ENCODE measurements at places on chromosomes 12 and 14.

DNA sequence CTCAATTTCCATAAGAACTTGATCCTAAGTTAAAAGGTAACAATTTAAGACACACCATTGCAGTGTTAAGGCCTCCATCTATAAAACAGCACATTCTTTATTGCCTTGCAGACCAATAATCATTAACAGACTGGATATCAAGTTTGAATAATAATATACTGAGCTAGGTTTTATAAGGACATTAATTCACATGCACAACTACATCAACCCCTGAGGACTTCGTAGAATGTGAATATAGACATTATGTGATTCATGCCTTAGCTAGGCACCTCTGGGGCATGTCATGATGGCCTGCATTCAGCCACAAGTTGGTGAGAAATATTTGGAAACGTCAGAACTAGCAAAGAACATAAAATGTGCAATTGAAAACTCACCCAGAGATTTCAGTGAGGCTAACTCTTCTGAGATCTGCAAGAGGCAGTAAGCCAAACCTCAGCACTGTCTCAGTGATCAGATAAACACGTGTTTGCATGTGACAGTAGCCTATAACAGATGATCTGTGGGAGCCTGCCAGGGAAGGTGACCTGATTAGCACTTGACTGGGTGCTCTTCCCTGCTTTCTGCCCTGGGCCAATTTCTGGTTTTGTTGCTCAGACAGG, 492.2 kb downstream of the FLRT2 start:
- H3K4me3 ChIP-seq: no peak overlapping the region
- H3K36me3 ChIP-seq: no peaks in the 10 kb centered on the region
- no peaks in the 10 kb centered on the region for H3K27me3 ChIP-seq
- DNase-seq: no peak
- no peak overlapping the region for H3K27ac ChIP-seq
- no peaks in the 10 kb centered on the region for H3K4me1 ChIP-seq

GRCh38 chr14:102421411-102422057, 58.8 kb downstream of the TECPR2 start:
- no peak overlapping the region for H3K4me3 ChIP-seq
- DNase-seq: no peak
- H3K27ac ChIP-seq: no peak overlapping the region

DNA sequence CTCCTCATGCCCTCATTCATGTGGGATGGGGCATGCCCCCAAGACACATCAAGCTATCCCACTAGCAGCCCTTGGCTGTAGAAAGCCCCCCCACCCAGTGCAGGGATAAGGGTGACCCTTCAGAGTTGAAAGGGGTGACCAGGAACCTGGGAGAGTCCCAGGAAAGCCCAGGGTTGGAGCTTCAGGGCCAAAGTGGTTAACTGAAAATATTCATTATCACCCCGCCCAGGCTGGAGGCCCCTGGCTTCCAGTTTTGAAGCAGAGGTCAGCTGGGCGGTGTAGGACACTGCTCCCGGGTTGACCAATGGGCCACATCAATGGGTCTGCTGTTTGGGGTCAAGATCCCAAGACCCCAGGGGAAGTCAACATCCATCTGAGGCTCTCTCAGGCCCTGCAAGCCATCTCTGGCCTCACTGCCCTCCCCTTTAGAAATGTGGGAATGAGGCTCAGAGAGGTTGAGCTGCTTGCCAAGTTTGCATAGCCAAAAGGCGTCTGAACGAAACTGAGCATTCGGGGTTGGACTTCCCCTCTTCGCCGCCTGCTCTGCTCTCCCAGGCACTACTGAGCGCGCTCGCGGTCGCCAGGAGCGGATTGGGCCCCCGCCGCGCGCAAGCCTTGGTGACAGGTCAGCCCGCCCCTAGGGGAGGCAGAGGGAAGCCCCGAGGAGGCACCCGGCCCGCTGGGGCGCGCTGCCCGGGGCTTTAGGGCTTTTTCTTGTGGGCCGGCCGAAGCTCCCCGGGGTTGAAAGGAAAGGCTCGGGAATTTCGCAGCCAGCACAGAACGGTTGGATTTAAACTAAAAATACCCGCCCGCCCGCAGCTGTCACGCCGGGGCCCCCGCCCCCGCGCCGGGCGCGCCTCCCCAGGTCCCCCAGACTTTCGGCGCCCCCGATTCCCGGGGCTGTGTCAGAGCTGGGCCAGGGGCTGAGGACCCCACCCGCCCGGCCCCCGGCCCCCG, 576 bp downstream of the SYNE3 start:
- H3K4me3 ChIP-seq: peak overlapping the region; percentile 91
- peaks cover 74% of the 10 kb centered on the region for H3K4me1 ChIP-seq
- no peaks in the 10 kb centered on the region for H3K27me3 ChIP-seq
- H3K27ac ChIP-seq: peak overlapping the region; percentile 94
- peak; percentile 76 for DNase-seq

DNA sequence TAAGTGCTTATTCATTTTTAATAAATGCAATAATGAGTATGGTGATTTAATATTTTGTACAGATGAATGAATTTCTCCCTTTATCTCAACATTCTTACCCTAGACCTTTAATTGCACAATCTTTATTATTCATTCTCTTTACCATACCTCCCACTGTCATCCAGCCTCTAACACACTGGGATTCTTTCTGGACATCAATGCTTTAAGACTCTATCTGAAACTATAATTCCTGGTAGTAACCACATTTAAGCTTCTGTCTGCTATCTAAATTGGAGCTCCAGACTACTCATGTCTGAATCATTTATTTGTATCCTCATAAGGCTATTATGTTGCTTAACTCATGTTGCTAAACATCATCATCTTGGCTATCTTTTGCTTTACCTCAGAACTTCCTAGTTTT, 270.2 kb downstream of the ALG10B start:
- H3K27me3 ChIP-seq: no peaks in the 10 kb centered on the region
- no peak overlapping the region for H3K27ac ChIP-seq
- no peaks in the 10 kb centered on the region for H3K36me3 ChIP-seq
- no peaks in the 10 kb centered on the region for H3K4me1 ChIP-seq

- H3K27me3 ChIP-seq: no peaks in the 10 kb centered on the region
- H3K27ac ChIP-seq: no peak overlapping the region
- no peak for DNase-seq
- H3K36me3 ChIP-seq: no peaks in the 10 kb centered on the region
- H3K4me3 ChIP-seq: no peak overlapping the region
- peaks cover 91% of the 10 kb centered on the region for H3K4me1 ChIP-seq
These were observed 9.6 kb downstream of the CNOT2 start for GRCh38 chr12:70252832-70253231.

DNA sequence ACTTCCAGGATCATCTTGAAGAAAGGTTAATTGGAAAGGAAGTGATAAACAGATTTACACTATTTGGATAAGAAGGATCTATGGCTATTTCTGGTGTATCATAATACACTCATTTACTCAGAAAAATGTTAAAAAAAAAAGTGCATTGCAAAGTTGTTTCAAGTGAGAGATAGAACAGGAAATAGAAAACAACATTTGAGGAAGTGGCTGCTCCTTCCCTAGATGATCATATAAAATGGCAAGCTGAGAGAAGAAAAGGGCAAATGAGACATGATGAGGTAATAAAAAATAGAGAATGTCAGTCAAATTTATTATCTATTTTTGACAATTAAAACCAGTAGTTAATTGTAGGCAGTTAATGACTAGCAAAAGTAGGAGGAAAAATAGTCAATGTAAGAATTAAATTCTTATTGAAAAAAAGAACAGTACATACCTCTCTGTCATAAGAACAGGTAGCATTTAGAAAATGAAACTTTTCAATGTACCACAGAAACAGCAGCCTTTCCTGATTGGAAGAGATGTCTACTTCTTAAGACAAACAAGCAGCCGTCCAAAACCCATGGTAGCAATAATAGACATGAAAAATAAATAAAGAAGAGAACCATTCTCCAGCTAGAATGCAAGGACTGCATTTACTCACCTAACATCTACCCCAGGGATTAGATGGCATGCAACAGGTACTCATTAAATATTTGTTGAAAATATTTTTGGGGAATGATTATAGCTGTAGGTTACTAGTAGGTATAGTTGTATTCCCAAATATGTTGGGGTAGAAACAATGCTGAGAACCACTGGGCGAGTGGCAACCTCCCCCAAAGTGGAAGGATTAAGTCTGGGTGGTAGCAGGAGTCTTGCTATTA, 63.9 kb upstream of the GRIP1 start:
- no peak overlapping the region for H3K4me3 ChIP-seq
- no peaks in the 10 kb centered on the region for H3K36me3 ChIP-seq
- no peaks in the 10 kb centered on the region for H3K4me1 ChIP-seq
- H3K27me3 ChIP-seq: peaks cover 7% of the 10 kb centered on the region

DNA sequence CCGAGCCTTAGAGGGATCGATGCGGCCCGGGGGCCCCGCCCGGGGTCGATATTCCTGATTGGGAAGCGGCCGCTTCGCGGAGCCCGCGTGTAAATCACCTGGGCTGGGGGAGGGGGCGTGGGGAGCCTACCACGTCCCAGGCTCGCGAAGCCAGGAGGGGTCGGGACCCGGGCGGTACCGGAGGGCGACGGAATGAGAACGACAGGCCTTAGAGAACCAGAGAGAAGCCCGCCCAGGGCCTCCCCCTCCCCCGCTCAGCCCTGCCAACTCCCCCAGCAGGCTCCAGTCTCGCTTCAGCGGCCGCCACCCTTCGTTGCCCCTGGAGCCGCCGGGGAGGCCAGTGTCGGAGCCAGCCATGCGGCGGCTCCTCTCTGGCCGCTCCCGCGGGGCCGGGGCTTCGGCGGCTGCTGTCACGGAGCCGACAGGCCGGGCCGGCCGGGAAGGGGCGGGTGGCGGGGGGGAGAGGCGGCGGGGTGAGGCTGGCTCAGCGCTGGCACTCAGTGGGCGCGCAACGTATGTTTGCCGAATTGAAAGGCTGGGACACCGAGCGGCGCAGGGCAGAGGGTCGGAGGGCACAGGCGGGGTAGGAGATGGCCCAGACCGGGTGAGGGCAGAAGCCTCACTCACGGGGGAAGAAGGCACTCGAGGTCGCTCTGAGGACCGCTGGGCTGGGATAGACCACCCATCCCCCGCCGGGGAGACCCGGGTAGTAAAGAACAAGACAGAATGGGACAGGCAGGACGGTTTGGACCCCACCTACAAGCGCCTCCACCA, 1.4 kb upstream of the DNAJC22 start:
- peaks cover 100% of the 10 kb centered on the region for H3K27me3 ChIP-seq
- no peaks in the 10 kb centered on the region for H3K36me3 ChIP-seq
- peak overlapping the region; percentile 63 for H3K4me3 ChIP-seq

GRCh38 chr12:34218193-34219045, 196.1 kb downstream of the ALG10 start:
- H3K36me3 ChIP-seq: no peaks in the 10 kb centered on the region
- H3K27me3 ChIP-seq: peaks cover 12% of the 10 kb centered on the region
- H3K27ac ChIP-seq: peak overlapping the region; percentile 54
- H3K4me3 ChIP-seq: peak overlapping the region; percentile 72
- H3K4me1 ChIP-seq: peaks cover 14% of the 10 kb centered on the region

GRCh38 chr14:85475113-85475512, 54.8 kb upstream of the FLRT2 start:
- H3K27ac ChIP-seq: peak overlapping the region; percentile 34
- peaks cover 4% of the 10 kb centered on the region for H3K4me1 ChIP-seq
- H3K27me3 ChIP-seq: no peaks in the 10 kb centered on the region

DNA sequence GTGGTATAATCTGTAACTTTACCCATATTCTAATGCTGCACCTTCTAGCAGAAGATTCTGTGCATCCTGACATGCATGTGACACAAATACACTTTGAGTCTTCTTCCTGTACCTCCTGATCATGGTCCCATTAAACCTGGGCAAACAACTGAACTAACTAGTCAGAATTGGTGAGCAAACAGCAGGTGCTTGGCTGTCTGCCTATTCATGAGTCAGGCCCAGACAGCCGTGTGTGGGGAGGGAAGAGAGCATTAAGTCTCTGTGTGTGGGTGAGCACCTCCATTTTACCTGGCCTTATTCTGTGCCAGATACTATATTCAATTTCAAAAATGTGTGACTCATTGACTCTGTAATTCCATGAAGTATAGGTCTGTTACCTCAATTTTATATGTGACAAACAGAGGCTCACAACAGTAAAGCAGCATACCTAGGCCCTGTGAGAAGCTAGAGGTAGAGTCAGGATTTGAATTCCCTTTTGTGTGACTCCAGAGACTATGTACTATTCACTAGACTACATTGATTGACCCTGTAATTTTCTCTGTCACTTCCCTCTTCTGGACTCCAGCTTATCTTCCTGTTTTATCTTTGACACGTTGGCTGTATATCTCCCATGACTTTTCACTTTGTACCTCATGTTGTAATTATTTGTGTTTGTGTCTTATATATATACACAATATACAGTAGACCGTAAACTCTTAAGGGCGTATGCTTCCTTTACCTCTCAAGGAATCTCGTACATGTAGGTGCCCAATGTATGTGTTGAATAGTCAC, 32.2 kb downstream of the SUSD6 start:
- DNase-seq: no peak
- peaks cover 74% of the 10 kb centered on the region for H3K4me1 ChIP-seq
- H3K4me3 ChIP-seq: no peak overlapping the region
- H3K36me3 ChIP-seq: no peaks in the 10 kb centered on the region
- peak overlapping the region; percentile 51 for H3K27ac ChIP-seq

DNA sequence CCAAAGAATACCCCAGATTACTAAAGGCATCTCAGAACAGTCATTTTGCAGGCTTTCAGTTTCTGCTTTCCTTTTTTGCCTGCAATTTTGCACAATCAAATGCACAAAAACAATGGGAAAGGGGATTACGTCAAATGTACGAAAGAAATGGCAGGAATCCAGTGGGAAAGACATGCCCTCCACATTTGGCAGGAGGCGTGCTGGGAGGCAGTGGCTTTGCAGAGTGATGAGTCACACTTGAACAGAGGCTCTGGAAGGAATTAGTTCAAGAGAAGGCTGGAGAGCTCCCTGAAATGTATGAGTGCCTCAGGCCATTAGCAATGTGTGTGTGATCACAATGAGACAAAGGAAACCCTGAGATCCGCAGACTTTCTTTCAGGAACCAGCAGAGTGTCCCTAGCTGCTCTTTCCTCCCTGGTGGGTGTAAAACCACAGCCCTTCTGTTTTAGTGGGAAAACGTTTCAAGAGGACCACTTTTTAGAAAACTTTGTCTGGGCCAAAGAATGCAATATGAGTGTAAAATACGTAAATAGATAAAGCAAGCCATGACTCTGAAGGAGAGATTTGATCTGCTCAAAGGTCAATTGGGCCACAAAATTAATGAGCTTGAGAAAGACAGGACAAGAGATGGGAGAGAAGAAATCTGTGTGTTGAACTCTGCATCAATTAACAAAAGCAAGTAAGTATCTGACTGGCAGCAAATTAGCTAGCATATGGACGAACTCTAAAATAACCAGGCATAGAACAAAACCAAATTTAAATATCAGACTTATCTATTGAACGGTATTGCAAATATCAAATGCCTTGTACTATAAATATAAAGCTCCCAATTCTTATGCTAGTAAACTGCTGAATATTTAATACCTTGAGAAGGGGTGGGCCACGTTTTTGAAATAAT, 155.4 kb upstream of the PDE3A start:
- H3K27ac ChIP-seq: peak overlapping the region; percentile 89
- H3K36me3 ChIP-seq: no peaks in the 10 kb centered on the region
- peak overlapping the region; percentile 49 for H3K4me3 ChIP-seq
- peak; percentile 83 for DNase-seq
- peaks cover 44% of the 10 kb centered on the region for H3K4me1 ChIP-seq

DNA sequence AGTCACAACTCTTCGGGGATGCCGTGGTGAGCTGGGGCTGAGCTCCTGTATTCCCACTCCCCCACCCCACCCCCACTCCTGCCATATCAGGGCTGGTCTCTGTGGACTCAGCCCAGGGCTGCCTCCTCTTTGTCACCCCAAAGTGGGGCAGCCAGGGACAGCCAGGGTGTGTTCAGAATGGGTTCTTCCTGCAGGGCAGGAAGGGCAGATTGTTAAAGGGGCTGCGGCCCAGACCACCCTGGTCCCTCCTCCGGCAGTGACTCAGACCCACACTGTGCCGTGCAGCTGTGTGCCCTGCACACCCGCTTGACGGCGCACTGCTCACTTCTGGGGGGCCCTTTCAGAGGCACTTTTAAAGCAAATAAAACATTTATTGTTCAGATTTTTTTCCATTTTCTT, 9.3 kb downstream of the SLC48A1 start:
- peaks cover 67% of the 10 kb centered on the region for H3K36me3 ChIP-seq
- no peak overlapping the region for H3K4me3 ChIP-seq
- DNase-seq: no peak
- H3K4me1 ChIP-seq: peaks cover 48% of the 10 kb centered on the region

All from left ventricle myocardium inferior (tissue), 1 donor.